ENCODE measurements at places on chromosomes 4 and X. TPM values are rescaled to one million over a fixed set of nuclear protein-coding genes. Genes with fewer than 3 reads are reported as not detected.

The MFAP3L gene
- 5.8 TPM for polyA plus RNA-seq

The AMOT gene
- 2.3 TPM for polyA plus RNA-seq

The RTL9 gene
- polyA plus RNA-seq, result 0.09 TPM

The RS1 gene
- polyA plus RNA-seq, result 0.03 TPM

The TEX13C gene
- polyA plus RNA-seq, result 0.03 TPM

The NMU gene
- 50.4 TPM for polyA plus RNA-seq

The TMSB15B gene
- polyA plus RNA-seq, result 6.8 TPM

The AADAT gene
- polyA plus RNA-seq, result 6.1 TPM

The PCDH7 gene
- polyA plus RNA-seq, result 3.1 TPM

The APOOL gene
- 2.4 TPM for polyA plus RNA-seq

The TMEM184C gene
- 10.3 TPM for polyA plus RNA-seq

GRCh38 chr4:103054030-103054429, 22.5 kb downstream of the SLC9B2 start:
- no peak for DNase-seq

DNA sequence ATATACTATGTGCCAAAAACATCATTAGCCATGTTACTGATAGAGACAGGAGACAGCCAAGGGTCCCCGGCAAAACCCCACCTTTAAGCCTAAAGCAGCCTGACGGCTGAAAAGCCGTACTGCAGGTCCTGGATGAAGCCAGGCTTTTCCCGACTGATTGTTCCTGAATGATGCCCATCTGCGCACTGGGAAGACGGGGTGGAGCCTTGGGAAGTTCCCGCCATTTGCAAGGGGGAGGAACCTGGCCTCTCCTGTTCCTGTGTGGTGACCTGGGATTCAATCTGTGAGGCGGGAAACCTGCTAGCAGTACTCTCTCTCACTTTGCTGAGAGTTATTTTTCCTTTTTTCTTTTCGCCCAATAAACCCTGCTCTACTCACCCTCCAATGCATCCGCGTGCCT, 15.1 kb upstream of the CAMK2D start:
- peak; percentile 59 for DNase-seq

GRCh38 chr4:1554876-1555265, 129.2 kb downstream of the FAM53A start:
- no peak for DNase-seq

GRCh38 chrX:34877436-34877835, 65.2 kb upstream of the FAM47B start:
- DNase-seq, result no peak

DNA sequence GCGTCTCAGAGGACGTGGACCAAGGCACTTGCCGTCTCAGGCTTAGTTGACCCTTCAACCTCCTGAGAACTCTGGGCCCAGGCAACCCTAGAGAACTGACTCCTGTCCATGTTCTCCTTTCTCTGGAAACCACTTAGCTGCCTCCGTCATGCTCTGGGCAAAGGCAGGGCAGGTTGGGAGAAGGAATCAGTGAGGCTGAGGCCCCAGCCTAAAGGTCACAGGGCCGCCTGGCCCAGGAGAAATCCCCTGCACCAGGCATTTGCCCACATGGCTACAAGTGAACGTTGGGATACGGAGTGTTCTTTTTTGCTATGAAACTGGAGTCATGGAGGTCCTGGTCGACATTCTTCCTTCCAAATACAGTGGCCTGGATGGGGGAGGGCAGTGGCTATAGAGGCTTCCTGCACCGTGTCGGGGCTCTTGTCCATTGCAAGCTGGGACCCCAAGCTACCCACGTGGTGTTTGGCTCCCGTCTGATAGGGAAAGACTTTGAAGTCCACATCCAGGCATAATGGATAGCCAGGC, 76.0 kb downstream of the CRMP1 start:
- DNase-seq, result no peak

GRCh38 chrX:73214426-73215094, at the start of gene NAP1L2:
NAP1L2 (minus strand) TSS chrX:73214851; CDS start chrX:73214492, 359 bp downstream.
- peak; percentile 48 for DNase-seq

DNA sequence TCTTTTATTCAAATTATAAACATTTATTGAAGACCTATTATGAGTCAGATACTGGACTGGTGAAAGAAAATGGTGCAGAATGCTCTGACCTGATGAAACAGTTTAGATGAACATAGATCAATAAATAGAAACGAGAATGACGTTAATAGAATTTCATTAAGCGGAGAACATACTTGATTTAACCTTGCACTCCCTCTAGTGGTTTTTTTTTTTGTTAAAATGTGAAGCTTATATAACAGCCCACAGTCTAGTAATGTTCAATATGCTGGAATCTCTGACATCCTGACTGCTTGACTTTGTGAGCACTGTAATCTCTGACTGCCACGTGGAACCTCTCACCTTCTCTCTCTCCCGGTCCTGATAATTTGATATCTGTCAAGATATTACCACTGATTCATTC, 32.3 kb downstream of the HDAC8 start:
- DNase-seq, result no peak

DNA sequence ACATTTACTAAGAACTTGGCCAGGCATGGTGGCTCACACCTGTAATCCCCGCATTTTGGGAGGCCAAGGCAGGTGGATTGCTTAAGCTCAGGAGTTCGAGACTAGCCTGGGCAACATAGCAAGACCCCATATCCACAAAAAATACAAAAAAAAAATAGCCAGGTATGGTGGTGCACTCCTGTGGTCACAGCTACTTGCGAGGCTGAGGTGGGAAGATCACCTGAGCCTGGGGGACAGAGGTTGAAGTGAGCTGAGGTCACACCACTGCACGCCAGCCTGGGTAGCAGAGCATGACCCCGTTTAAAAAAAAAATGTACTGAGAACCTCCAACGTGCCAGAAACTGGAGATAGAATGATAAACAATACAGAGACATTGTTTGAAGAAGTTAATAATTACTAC, 8.0 kb downstream of the OPRPN start:
- no peak for DNase-seq

GRCh38 chrX:152992115-152992514, 1.8 kb downstream of the PNMA5 start:
- DNase-seq, result no peak

- DNase-seq, result no peak
Observed at GRCh38 chr4:89829470-89830138, 7.4 kb downstream of the SNCA start.

GRCh38 chr4:100086766-100087431, 103.4 kb downstream of the DDIT4L start:
- no peak for DNase-seq

GRCh38 chr4:137735561-137736104, 203.3 kb upstream of the PCDH18 start:
- no peak for DNase-seq

DNA sequence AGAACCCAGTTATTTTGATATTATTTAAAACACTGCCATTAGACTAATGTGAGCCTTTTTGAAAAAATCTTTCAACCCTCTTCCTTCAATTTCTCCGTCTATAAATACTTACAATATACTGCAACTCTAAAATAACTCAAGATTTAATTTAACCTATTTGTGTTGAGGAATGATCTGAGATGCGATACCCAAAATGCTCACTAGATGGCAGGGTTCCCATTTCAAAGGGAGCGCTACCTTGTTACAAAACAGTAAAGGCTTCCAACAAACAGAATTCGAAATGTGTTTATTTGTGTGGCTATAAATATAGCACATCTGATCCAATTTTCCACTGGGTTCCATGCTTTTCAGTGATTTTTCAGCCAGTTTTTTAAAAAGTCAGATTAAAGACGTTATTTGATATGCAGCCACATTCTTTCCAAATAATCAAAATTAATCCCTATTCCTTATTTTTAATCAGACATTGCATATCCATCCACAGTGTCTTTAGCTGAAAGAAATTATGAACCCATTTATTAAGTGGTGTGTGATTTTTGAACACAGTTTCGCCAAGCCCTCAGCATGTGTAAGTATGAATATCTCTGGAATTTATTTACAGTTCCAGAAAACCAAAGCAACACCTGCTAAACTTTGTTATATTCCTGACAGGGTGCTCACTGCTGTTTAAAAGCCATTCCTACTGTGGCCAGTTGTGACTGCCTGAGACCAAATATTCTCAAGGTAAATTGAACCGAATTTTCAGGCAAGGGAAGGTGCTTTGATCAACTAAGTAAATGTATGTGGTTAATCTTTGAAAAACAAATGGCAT, 668.0 kb upstream of the LCORL start:
- DNase-seq, result peak; percentile 82

GRCh38 chrX:67734111-67734753, 190.4 kb downstream of the AR start:
- DNase-seq, result no peak

GRCh38 chr4:68865188-68865638, 49.4 kb downstream of the UGT2B10 start:
- no peak for DNase-seq

GRCh38 chrX:26411045-26411444, 195.1 kb downstream of the MAGEB5 start:
- no peak for DNase-seq

- DNase-seq, result peak; percentile 34
Observed at GRCh38 chr4:7411896-7412553, 22.7 kb downstream of the PSAPL1 start.

GRCh38 chr4:147808447-147808846, 76.6 kb downstream of the ARHGAP10 start:
- no peak for DNase-seq

DNA sequence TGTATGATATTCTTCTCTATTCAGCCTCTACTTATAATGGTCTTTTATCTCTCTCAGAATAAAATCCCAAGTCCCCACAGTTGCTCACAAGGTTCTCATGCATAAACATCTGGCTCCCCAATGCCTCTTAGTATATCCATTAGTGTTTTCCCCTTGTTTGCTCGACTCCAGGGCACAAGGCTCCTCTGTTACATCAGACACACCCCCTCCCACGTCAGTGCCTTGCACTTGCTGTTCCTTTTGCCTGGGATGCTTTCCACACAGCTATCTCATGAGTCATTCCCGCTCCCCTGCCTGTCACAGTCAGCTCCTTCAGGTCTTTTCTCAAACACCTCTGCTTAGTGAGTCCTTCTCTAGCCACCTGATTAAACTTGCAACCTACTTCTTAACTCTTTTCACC, 260.2 kb downstream of the IL1RAPL1 start:
- DNase-seq, result no peak

- no peak for DNase-seq
Observed at GRCh38 chr4:166724369-166724768, 509.9 kb downstream of the SPOCK3 start.

GRCh38 chr4:2070421-2071251, 11.5 kb downstream of the NAT8L start:
- DNase-seq, result no peak

- DNase-seq, result peak; percentile 75
Observed at GRCh38 chr4:151325111-151325948, at the start of gene SH3D19. SH3D19 (minus strand) TSS chr4:151325605; CDS start chr4:151325352, 253 bp downstream.
